ENCODE measurements at places on chromosomes 2 and 18.

GRCh38 chr2:222424729-222425671 lies 657 bp downstream of the SGPP2 start:
- DNase-seq = peak; percentile 20

GRCh38 chr2:12177455-12178288 lies 431.2 kb downstream of the LPIN1 start:
- DNase-seq = no peak

DNA sequence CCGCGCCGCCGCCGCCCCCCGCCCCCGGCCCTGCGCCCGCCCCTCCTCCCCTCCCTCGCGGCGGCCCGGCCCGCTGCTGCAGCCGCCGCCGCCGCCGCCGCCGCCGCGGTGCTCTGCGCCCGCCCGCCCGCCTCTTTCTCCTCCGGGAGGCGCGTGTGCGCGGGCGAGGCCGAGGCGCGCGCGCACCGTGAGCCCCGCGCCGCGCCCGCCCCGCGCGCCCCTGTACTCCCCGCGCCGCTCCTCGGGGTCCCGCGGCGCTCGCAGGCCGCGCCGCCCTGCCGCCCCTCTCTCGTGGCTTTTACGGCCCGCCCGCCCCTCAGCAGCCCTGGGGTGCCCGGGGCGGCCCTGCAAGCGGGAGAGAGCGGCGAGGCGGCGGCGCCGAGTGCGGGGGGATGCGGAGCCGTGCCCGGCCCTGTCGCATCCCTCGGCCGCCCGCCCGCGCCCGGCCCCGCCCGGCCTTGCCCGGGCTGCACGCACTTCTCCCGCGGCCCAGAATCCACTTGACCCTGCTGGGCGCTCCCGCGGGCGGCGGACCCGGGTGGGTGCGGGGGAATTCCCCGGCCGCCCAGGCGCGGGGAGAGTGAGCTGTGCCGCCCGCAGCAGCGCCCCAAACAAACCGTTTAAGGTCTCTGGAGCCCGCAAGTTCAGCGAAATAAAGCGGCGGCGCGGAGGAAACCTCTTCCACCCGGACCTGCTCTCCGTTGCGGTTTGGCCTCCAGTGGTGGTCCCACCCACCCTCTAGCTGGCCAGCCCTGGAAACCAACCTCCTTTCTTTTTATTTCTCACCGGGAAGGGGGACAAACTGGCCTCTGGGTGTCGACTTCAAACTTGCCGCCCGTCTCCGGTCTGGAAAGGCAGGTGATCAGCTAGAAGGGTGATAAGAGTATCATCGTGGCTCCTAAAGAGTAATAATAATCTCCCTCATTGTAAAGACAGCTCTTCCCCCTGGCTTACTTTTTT lies 37.4 kb downstream of the AFF3 start:
- peak; percentile 46 for DNase-seq

GRCh38 chr2:43051338-43051737 lies 175.1 kb downstream of the ZFP36L2 start:
- peak; percentile 51 for DNase-seq

DNA sequence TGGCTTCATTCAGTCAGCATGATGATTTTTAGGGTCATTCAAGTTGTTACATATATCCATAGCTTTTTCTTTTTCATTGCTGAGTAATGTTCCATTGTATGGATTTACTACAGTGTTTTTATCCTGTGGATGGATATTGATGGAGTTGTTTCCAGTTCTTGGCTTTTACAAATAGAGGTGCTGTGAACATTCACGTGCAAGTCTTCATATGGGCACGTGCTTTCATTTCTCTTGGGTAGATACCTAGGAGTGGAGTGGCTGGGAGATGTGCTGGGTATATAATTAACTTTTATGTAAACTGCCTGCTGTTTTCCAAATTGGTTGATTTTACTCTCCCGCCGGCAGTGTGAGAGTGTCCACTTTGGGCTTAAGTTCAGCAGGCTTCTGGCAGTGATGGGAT lies 16.5 kb downstream of the AGAP1 start:
- DNase-seq = no peak

DNA sequence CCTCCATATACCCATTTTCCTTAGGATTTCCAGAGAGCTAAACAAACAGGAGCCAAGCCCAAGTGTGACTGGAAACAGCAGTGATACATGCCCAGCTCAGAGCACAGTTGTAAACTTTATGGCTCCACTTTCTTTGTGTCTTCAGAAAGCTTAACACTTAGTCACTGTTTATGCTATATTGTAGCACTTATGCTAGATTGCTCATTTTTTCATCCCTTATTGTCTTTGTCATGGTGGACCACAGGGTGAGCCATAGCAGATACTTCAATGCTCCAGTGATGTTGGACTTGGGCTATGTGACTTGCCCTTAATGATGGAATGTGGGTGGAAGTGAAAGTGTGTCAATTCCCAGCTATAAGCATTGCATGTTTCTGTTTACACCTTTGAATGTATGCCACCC lies 401.6 kb downstream of the METTL4 start:
- DNase-seq = no peak

DNA sequence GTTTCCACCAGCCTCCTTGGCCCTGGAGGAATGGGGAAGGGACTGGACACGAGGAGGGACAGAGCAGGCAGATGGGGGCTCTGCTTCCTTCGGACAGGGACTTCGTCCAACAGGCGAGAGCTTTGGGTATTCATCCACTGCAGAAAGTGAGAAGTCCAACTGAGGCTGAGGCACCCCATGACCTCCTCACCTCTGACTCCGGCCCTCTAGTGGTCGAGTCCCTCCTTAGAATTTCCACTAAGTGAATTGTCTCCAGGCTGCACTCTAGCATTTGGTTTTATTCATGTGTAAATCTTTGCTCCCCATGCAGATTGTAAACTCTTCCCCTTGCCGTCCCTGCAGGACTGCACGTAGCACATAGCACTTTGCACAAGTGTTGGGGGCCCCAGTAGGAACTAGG lies 75.6 kb downstream of the TMEM247 start:
- DNase-seq = peak; percentile 25

- DNase-seq = no peak
Observed at GRCh38 chr2:235851828-235852525, 316.2 kb downstream of the GBX2 start.

- no peak for DNase-seq
Observed at GRCh38 chr18:54616220-54616848, 25.3 kb downstream of the DYNAP start.

GRCh38 chr2:169386722-169387121 lies 24.4 kb upstream of the LRP2 start:
- DNase-seq = no peak

GRCh38 chr2:178650554-178650953 lies 156.7 kb downstream of the TTN start:
- DNase-seq = no peak

GRCh38 chr2:177239932-177240630 lies 24.4 kb downstream of the NFE2L2 start:
- peak; percentile 45 for DNase-seq

- DNase-seq = no peak
Observed at GRCh38 chr2:130336877-130337734, 5.6 kb upstream of the IMP4 start.

- DNase-seq = no peak
Observed at GRCh38 chr2:98623657-98624056, 15.3 kb downstream of the UNC50 start.

GRCh38 chr2:168091986-168092385 lies 155.4 kb downstream of the STK39 start:
- DNase-seq = no peak

All from ACHN (cell line).